ENCODE measurements at places on chromosomes 5 and 9.

DNA sequence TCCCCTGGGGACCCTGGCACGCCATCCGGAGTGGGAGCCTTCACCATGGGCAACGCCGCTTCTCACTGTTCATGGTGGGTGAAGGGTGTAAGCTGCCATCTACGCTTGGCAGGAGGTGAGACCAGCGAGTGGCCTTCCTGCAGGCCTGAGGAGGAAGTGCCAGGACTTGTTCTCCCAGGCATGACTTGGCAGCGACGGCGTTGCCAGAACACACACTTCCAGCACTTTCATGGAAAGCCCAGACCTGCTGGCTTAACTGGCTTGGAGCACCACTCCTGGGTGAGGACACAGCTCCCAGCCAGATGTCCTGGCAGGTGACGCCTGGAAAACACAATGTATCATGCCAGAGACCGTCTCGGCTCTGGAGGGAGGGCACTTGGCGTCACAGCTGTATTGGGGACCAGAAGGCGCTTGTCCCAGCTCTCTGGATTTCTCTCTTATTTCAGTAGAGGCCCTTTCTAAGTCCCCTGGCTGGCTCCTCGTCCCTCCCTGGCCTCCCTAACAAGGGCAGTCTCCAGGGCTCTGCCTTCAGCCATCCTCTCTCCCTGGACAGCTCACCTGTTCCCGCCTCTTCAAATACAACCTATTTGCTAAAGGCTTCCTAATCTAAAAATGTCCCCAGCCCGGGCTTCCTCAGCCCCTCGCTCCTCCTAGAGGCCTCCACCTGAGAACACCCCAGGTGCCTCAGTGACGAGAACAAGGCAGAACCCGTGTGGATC lies 188.3 kb downstream of the OLFM1 start:
- no peak for DNase-seq

DNA sequence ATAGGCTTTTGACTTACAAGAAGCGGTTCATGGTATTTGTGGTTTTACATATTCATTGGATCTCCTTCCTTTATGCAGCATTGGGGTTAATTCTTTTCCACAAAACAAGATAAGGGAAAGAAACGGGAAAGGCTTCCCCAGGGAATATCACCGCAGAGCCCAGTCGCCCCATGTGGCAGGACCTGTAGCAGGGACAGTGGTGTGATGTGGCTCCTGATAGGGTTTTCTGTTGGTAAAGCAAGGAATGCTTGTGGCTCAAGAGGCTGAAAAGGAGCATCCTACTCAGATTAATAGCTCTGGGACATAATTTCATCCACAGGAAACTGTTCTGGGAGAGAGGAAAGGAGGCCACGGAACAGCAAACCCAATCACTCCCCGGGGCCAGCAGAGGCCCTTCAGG lies 699.9 kb downstream of the MTRR start:
- DNase-seq: no peak

DNA sequence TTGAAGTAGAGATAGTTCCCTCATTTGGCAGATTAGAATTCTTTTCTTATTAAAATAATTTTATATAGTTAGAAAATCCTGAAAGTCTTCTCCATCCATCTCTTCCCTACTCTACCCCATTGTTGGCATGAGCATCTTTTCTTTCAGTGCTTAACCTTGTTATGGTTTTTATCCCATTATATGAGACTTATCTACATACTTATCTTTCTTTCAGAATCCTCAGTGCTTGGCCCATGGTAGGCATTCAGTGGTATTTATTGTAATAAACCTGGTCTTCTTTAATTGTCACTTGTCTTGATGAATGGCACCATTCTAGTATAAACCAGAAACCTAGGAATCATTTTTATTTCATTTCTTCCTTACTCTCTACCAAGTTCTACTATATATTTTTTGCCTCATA lies 169.8 kb upstream of the TLX3 start:
- no peak for DNase-seq

DNA sequence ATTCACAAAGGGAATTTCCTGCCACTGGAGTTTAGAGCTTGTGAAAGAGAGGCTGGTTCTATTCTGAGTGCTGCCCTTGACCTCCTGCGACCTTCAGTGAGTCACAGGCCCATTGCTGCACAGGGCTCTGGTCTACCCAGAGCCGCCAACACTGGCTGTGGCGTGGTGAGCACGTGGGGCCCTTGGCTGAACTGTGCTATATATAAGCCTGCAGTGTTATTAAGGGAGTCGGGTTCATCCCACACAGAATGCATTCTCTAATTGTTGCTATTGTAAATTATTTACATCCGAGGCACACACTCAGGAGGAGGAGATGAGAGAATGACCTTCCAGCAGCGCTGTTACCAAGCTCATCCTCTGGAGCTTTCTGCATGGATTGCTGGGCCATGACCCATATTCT lies 47.1 kb downstream of the BRINP1 start:
- DNase-seq: no peak

DNA sequence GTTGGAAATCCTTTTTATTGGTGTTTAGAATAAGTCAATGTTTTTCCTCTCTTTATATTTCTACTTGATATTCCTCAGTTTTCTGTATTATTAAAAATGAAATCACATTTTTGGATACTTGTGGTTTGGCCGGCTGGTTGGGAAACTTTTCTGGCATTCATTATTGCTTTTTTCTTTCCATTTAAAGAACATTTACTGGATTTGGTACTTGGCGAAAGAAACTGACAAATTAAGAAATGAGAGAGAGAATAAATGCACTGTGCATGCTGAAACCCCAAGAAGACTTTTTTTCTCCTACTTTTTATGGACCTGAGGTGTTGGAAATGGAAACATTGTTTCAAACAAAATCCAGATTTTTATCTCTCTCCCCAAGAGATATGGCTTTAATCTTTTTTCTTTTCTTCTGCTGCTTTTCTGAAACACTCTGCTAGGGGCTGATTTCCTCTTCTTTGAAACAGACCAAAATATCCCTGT lies 128.4 kb downstream of the SNX18 start:
- no peak for DNase-seq

GRCh38 chr9:13865869-13866268 lies 448.1 kb downstream of the NFIB start:
- DNase-seq: no peak

- no peak for DNase-seq
Observed at GRCh38 chr5:66442951-66443445, 153.2 kb upstream of the MAST4 start.

GRCh38 chr5:78611126-78611605 lies 37.4 kb downstream of the LHFPL2 start:
- DNase-seq: no peak

GRCh38 chr5:117665121-117665520 lies 1090.5 kb upstream of the SEMA6A start:
- DNase-seq: no peak

DNA sequence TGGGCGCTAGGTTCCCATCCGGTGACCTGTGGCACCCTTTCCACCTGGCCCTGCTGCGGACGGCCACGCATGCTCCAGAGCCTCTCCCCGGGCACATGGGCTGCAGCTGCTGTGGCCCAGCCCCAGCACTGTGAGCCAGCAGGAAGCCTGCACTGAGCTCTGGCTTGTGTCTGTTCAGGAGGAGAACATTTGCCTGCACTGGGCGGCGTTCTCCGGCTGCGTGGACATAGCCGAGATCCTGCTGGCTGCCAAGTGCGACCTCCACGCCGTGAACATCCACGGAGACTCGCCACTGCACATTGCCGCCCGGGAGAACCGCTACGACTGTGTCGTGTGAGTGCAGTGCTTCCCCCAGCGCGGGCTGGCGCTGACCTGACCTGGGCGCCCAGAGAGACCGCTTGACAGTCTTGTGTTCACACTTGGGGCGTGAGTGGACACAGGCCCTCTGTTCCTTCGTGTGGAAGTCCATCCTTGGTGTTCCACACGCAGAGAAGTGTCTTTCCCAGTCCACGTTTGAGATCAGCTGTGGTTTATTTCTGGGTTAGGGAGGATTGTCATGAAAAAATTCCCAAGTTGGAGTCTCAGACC lies 66.2 kb upstream of the CACNA1B start:
- DNase-seq: no peak

- DNase-seq: no peak
Observed at GRCh38 chr9:5813824-5814223, 19.1 kb downstream of the ERMP1 start.

DNA sequence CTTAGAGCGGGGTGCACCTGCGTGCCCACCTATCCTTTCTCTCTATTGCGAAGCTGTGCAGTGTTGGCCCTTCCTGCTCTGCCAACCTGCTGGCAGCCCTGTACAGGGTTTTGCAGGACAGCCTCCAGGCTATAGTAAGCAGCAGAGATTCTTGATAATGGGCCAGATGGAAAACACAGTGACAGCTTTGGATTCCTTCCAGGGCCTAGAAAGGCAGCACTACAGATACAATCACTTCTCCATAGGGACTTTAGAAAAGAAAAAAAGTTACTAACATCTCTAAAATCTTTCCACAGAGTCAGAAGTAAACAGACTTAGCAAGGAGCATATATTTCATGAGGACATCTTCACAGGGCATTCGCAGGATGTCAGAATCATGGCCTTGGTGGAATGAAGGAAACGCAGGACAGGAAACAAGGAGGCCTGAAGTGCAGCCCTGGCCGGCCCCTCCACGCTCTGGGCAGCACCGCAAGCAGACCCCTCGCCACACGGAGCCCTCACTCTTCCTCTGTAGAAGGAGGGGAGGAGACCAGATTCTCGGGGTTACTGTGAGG lies 172.1 kb upstream of the GAS1 start:
- no peak for DNase-seq

DNA sequence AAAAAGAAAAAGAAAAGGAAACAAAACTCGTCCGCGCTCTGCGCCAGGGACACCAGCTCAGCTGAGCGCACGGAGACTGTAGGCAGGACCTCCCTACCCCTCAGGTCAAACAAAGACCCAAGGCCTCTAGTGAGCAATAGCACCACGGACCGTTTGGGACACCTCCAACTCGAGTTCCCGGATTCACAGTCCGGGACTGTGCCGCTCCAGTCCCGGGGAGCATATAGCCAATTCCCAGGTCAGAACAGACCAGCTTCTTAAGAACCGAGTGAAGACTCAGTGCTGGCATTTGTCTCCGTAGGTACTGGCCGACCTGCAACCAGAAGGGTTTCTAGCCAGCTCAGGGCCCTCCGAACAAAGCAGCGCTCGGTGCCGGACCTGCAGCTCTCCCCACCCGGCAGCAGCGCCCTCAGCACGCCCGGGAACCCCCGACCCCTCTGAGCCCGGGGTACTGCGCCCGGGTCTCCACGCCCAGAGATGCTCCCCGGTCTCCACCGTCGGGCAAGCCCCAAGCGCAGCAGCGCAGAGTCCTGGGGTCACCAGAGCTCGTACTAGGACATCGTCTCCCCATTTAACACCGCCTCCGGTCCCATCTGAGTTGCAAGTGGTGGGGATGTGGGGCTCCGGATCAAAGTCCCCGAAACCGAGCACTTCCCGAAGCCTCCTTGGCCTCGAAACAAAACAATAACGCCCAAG lies 591 bp downstream of the ABCA1 start:
- peak; percentile 35 for DNase-seq

GRCh38 chr9:130707225-130707976 lies 13.8 kb downstream of the EXOSC2 start:
- DNase-seq: peak; percentile 68

DNA sequence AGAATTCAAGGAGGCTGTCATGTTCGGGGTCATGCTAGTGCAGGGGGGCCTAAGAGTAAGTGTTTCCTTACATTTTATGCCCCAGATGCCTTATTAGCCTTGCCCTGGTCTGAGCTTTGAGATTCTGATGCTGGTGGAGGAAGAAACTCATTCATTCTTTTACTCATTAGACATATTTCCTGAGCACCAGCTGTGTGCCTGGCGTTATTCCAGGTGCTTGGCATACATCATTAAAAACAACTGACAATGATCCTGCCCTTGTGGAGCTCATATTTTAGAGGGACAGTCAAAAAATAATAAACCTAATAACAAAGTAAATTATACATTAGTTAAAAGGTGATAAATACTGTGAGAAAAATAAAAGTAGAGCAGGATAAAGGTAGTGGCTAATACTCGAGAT lies 138.9 kb upstream of the SGCD start:
- no peak for DNase-seq

GRCh38 chr9:76697554-76697953 lies 66.7 kb upstream of the PCA3 start:
- DNase-seq: no peak

DNA sequence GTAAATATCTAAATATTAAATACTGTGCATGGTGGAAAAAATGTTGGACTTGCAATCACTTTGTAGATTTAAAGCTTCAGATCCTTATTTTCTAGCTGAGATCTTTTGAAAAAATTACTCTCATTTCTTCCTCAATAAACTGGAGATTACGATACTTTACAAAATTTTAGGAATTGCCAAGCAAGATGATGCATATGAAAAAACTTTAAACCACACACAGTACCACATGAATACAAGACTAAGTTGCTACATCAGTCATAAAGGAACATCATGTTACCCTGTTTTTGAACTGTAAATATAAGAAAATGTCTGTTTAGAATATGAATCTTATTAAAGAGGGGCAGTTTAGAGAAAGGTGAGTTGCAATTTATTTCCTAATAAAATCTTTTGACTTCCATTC lies 703.6 kb upstream of the NUDT12 start:
- DNase-seq: no peak

- no peak for DNase-seq
Observed at GRCh38 chr5:170760113-170760512, 23.4 kb upstream of the GABRP start.

DNA sequence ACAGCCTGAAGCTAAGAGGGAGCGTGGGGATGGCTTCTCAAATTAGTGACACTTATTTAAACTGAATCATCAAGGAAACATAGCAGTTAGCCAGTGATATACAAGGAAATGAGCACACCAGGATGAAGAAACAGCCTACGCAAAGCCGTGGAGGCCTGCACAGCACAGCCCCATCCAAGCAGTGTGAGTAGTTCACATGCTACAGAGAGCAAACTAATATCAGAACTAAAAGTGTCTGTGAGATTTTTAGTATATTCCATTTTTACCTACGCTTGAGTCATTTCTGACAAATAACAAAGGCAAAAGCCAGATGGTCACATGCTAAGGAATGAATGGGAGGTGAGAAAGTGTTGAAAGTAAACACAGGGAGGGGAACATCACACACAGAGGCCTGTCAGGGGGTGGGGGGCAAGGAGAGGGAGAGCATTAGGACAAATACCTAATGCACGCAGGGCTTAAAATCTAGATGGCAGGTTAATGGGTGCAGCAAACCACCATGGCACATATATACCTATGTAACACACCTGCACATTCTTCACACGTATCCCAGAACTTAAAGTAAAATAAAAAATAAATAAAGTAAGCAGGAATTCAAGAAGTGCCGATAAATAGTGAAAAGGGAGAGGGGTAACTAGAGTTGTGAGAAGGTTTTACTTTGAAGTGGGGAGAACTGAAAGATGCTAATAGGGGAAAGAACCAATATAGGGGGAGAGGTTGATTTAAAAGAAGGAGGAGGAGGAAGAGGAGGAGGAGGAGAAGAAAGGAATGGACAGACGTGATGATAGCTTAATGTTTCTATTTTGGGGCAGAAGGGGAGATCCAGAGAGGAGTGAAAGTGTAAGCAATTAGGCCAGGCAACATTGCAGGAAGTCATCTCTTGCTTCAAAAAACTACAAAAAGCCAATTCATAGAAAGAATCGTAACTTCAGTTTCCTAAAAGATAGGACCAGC lies 100.9 kb upstream of the PTGER4 start:
- peak; percentile 2 for DNase-seq

GRCh38 chr5:168747987-168748777 lies 169.0 kb upstream of the PANK3 start:
- no peak for DNase-seq

GRCh38 chr9:125861405-125862058 lies 114.4 kb downstream of the PBX3 start:
- DNase-seq: no peak

Data from CD4-positive, alpha-beta memory T cell (primary cell).